Brain pericyte (primary cell): ENCODE measurements at places on chromosomes 1 and 21.

- no peak for DNase-seq
Observed at GRCh38 chr1:73948055-73948454, 249.9 kb downstream of the LRRIQ3 start.

GRCh38 chr1:41810446-41810845 lies 108.3 kb downstream of the HIVEP3 start:
- no peak for DNase-seq

GRCh38 chr21:34280959-34281358 lies 82.8 kb upstream of the KCNE2 start:
- DNase-seq = no peak

GRCh38 chr21:46154955-46155513 lies 345 bp downstream of the FTCD start:
- DNase-seq = no peak

GRCh38 chr1:48887796-48888195 lies 111.1 kb upstream of the BEND5 start:
- DNase-seq = no peak

DNA sequence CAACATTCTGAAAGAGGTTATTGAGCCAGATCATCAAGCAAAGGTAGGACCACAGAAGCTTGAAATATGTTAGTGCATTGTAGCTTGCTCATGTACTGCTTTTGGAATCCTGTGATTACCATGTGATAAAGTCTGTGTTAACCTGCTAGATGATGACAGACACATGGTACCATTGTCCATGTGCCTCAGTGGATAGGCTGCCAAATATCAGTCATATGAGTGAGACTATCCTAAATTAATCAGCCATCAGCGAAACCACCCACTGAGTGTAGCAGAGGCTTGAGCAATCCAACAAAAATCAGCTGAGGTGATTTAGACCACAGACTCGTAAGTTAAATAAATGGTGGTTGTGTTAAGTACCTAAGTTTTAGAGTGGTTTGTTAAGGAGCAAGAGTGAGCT lies 32.7 kb upstream of the CRB1 start:
- DNase-seq = no peak

GRCh38 chr21:18716578-18717138 lies 313.1 kb upstream of the TMPRSS15 start:
- DNase-seq = no peak

- no peak for DNase-seq
Observed at GRCh38 chr1:106975944-106976343, 80.5 kb upstream of the PRMT6 start.

DNA sequence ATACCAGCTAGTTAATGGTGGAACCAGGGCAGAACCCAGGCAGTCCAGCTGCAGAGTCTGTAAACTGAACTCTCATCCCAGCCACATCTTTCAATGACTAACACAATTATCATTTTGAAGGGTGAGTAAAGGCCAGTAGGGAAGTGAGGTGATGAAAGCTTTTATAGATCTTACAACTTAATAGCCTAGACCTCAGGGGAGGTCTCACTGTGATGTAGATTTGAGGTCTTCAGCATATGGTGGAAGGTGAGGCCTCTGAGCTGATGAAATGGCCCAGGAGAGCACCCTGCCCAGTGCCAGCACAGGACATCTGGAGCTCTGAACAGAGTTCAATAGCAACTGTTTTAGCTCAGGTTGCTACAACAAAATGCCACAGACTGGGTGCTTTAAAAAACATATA lies 44.8 kb upstream of the POU2F1 start:
- no peak for DNase-seq

GRCh38 chr1:171280599-171280998 lies 32.3 kb downstream of the FMO1 start:
- no peak for DNase-seq

GRCh38 chr1:24323281-24323680 lies 4.1 kb downstream of the GRHL3 start:
- DNase-seq = no peak

DNA sequence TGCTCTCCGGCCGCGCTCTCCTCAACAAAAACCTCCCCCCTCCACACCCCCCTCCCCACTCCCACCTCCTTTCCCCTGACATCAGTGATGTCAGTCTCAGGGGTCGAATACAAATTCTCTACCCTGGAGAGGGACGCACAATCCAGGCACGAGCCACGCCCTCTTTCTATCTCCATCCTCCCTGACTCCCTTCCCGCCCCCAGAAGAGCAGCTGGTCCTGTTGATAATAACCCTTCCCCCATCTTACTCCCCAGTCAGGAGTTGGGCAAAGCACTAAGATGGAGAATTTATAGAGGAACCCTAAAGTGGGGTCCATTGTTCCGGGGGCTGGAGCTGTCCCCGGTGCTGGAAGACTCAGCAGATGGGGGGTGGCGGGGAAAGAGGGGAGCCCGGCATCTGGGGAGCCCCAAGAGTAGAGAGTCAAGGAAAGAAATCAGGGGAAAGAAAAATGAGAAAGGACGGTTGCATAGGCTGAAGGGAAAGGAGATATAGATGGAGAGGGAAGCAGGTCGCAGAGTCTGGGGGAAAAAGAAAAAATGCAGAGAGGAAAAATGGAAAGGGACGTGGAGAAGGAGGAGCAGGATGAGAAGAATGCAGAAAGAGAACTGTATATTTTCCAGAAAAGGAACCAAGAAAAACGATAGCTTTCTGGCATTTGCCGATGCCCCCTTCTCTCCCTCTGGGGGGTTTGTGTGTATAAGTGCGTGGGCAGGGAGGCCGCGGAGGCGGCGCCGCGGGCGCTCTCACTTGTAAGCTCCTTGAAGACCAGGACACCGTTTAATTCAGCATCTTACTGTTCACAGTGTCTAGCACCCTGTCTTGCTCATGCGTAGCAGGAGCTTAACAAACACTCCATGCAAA lies at the start of gene CELF3:
Gene CELF3 (minus strand): TSS at position 33 of the 861 bp plus-strand sequence. CDS start 783 bp downstream, outside the sequence.
- no peak for DNase-seq

- no peak for DNase-seq
Observed at GRCh38 chr1:100449477-100449876, 88.5 kb upstream of the GPR88 start.

GRCh38 chr1:10681296-10682107 lies 114.9 kb downstream of the CASZ1 start:
- DNase-seq = no peak

- no peak for DNase-seq
Observed at GRCh38 chr1:115142616-115143015, 53.3 kb upstream of the TSPAN2 start.

DNA sequence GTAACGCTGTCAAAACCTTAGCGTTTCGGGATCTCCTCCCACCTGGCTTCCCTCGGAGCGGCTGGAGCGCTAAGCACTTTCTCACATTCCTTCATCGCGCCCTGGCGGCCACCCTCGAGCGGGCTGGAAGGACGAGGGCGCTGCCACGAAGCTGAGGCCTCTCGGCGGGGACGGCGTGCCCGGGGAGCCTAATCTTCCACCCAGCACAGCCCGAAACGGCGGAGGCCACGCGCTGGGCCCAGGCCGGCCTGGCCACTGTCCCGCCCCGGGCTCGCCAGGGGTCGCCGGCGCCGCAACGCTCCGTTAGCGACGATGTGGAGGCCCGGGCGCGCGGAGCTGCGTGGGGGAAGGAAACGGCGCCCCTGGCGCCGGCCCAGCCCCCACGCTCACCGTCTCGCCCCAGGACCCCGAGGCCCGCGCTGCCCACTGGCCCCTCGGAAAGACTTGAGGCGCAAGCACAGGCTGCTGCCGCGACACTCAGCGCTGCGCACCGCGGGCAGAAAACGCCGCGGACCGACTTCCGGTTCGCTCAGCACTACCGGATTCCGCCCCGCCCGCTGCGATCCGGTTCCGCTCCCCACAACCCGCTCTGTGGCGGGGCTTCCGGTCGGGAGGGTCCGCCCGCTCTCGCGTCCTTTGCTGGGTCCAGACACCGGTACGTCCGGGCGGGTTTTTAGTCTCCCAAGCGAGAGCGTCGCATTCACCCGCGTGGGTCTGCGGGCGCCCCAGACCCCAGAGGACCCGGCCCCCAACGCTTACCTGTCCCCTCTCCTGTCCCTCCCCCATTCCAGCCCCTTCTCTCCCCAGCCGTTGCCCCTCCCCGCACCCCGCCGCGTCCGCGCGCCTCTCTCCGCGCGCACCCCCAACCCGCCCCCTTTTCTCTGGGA lies at the start of gene YBEY:
Gene YBEY (plus strand): TSS at position 582 of the 887 bp plus-strand sequence. CDS start 572 bp downstream, outside the sequence.
- peak; percentile 79 for DNase-seq

DNA sequence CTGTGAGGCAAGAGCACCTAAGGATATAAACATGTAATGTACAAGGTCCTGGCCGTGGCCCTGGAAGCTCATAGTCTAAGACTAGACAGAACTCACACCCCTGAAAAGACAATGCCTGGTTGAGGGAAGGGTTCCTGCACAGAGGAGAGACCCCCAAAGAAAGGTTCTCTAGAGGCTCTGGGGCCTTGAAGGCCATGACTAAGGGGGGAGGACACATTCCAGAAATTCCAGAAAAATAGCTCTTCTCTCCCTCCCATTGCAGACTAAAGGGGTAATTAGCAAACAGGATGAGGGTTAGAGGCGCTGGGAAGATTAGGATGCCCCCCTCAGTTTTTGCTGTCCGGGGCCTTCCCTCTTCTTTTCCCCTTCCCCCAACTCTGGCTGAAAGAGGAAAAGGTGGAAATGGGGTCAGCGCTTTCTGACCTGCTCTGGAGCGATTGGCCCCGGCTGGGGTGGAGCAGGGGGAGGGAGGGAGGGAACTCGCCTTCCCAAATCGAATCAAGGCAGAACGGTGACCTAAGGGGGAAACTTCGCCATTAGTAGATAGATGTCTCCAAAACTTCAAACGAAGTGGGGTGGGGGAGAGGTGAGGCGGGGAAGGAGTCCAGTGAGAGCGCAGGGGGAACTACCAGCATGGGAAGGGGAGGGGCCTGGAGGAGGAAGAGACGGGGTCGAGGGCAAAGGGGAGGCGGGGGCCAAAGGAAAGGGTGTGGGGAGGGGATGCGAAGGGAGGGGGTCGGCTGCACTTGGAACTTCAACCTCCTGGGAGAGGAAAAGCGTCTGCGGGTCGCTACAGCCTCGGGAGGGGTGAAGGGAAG lies 11.8 kb downstream of the PAX7 start:
- no peak for DNase-seq

DNA sequence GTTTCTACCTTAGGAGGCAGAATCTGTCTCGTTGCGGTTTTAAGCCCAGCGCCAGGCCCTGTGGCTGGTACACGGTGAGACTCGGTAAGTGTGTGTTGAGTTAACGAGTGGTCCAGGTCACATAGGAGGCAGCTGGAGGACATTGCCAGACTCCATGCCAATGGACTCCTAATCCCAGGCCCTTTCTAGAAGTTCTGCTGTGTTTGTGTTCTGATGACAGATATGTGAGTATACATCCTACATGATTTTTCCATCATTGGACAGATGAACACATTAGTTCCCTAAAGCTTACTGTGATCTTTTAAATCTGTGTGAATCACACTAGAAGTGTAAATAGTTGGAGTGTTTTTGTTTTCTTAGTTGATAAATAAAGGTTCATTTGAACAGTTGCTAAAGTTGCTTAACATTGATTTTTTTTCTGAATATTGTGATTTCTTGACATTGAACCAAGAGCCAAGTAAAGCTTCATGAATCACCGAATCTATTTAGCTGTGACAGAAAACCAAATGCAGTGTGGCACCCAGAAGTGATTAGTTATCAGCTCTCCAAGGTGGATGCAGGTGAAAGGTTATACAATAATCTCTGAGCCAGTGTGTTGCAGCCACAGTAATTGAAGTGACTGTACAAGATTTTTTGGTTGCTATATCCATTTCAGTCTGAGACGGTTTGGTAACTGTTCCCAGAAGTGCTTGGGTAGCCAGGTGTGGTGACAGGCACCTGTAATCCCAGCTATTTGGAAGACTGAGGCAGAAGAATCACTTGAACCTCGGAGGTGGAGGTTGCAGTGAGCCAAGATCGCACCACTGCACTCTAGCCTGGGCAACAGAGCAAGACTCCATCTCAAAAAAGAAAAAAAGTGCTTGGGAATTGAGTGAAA lies 46.3 kb downstream of the DOP1B start:
- no peak for DNase-seq

DNA sequence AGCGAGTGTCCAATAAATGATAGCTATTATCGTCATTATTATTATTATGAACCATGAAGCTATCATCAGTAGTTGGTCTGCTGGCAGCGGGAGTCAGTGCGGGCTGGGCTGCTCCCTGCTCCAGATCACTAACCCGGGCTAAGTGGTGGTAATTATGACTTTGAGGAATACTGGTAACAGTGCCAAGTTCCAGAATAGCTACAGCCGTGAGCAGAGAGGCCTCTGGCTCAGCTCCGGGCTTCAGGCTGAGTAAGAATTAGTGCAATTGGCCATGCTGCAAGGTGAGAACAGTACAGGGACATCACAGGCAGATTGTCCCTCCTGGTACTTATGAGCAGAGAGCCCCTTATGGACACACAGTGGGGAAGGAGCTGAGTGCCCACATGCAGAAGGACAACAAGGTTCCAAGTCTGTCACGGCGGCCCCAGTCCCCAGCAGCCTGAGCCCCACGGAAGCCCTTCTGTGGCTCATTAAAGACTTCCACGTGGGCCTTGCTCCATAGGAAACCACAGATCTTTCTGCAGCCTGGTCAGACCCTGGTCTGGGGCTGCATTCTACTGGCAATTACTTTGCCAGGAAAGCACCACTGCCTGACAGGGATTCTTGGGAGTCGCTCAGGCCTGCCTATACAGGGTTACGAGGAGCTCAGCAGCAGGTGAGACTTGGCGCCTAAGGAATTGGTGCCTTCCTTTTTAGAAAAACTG lies 235.1 kb downstream of the RRAGC start:
- no peak for DNase-seq

DNA sequence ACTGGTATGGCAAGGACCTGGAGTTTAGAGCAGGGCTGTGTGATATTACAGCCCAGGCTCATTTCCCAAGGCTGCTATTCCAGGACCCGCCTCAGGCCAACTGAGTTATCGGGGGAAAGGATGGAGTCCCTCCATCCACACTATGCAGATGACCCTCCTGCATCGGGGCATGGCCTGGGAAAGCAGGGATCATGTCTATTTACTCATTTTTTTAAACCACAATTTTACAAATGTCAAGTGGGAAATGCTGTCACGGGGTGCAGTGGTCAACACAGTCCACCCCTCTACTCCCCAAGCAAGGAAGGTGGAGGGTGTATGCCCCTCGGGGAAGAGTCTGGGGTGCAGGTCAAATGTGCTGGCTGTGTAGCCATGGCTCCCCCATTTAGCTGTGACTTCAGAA lies 6.1 kb upstream of the CLEC20A start:
- DNase-seq = no peak

DNA sequence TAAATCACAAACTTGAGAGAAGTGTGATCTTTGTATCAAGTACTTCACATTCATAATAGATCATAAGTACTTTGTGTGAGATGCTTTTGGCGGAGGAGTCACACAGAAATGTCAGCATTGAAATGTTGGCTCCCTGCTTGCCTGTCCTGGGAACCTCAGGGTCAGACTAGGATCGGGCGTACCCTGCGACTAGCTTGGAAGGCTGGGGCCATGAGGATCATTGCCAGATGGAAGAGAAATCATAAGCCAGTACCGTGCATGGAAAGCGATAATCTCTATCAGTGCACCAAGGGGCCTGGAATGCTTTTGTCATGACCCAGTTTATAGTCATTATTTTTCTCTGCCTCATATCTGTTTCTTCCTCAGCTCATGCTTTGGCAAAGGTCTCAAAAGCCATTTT lies 35.5 kb downstream of the MTR start:
- no peak for DNase-seq
